ENCODE measurements at places on chromosomes 3 and 15.

DNA sequence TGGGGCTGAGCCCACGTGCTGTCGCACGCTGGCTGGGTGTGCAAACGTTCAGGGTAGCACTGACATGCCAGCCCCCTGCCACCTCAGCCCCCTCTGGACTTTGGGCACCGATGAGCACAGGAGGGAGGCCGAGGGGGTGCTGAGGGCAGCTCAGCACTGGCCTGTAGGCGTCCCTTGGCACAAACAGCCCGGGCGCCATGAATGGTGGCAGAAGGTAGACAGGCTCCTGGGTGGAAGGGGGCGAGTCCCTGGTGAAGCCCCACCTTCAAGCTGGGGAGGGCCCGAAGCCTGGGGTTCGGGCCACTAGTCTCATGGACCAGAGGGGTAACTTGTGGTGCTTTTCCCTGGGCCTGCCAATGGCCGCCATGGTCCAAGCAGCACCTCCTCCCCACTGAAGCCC, 70.7 kb downstream of the GLB1 start:
- DNase-seq = no peak

GRCh38 chr3:131067983-131068382, 41.3 kb downstream of the NEK11 start:
- DNase-seq = no peak

GRCh38 chr15:67575039-67575502, 32.6 kb downstream of the MAP2K5 start:
- no peak for DNase-seq

GRCh38 chr3:121362035-121362734, 183.6 kb downstream of the POLQ start:
- DNase-seq = no peak

DNA sequence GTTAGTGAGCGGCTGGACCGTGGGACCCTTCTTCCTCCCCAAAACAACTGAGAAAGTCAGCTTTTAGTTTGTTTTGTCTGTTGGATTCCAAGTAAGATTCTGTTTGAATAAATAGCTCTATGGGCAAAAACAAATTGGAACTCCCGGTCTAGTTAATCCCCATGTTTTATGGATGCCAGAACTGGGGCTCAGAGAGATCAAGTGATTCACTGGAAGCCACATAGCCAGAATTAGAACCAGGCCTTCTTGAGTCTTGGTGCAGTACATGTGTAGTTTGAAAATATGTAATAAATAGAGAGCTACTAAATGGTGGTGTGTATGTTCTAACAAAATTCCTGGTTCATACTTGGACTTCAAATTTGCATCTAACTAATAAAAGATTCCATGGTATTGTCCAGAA, 29.3 kb upstream of the POLR2M start:
- no peak for DNase-seq

All from stimulated activated effector memory CD8-positive, alpha-beta T cell treated with anti-CD3 and anti-CD28 coated beads, Interleukin-12 subunit alpha, Interleukin-12 subunit beta, amount 100 ng/mL, for 72 hours (primary cell).